Activated naive CD8-positive, alpha-beta T cell treated with anti-CD3 and anti-CD28 coated beads, Interleukin-2, amount 10 ng/mL, durations not matched to agents 7 days and 5 days (primary cell): ENCODE measurements at places on chromosomes 6 and 20. TPM values are rescaled to one million over a fixed set of nuclear protein-coding genes. Genes with fewer than 3 reads are reported as not detected.

DNA sequence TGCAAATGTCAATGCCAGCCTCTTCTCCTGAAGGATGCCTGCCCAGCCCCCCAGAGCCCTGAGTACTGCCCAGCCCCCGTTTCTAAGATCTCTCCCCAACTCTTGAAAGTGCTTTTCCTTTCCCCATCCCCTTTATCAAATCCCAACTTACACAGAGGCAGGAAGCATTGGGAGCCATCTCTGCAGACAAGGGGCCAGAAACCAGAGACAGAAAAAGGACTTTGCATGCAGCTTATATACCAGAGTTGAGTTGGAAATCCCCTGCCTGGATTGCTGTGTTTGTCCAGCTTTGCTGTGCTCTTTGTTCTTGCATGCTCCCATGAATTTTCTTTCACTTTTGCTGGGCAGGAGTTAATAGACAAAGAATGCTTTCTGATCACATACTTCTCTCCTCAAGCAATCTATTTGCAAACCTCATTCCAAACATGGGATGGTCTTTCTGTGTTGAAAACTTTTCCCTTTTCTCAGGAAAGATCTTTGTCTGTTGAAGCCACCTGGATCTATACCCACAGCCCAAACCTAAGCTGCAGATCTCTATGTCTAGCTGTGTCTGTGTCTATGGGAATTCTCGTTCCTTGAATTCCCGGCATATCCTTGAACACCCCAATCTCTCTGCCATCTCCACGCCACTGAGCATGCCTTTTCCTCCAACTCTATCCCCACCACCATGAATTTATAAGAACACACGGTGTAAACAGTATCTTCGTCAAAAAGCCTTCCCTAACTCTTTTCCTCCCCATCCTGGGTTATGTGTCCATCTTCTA lies at the start of gene UBD:
UBD (minus strand) TSS at position 209 of the 764 bp plus-strand sequence; CDS start at position 178, 31 bp downstream.
- H3K27me3 ChIP-seq = peaks cover 38% of the 10 kb centered on the region
- no peaks in the 10 kb centered on the region for H3K36me3 ChIP-seq
- DNase-seq = no peak
- H3K27ac ChIP-seq = no peak within 1 kb of the TSS

- H3K4me1 ChIP-seq = no peaks in the 10 kb centered on the region
- H3K27me3 ChIP-seq = no peaks in the 10 kb centered on the region
- H3K4me3 ChIP-seq = no peak overlapping the region
- H3K27ac ChIP-seq = no peak overlapping the region
Measured at GRCh38 chr6:22716721-22717120, 147.4 kb downstream of the HDGFL1 start.

Gene FAM229B
- 2.3 TPM for total RNA-seq

Gene TCP1
- total RNA-seq = 181 TPM

GRCh38 chr6:39411465-39411864 lies 89.0 kb upstream of the KCNK16 start:
- H3K27ac ChIP-seq = no peak overlapping the region
- no peak for DNase-seq
- no peak overlapping the region for H3K4me3 ChIP-seq
- peaks cover under 1% of the 10 kb centered on the region for H3K4me1 ChIP-seq
- H3K27me3 ChIP-seq = peaks cover 2% of the 10 kb centered on the region

DNA sequence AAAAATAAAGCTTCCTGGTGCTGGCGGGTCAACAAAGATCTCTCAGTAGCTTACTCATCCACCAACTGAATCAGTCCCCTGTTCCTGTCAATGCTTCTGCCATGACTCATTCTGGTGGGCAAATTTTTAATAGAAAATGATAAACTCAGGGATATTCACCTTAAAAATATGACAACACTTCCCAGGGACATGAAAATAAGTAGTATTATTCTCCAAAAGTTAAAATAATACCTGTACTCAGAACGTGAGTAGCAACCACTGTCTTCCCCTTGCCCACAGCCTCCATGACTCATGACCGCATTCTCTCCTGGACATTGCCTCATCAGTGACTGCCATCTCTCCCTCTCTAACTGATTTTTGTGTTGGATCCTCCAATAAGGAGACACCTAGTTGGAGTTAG lies 552.3 kb downstream of the KIF16B start:
- no peak overlapping the region for H3K4me3 ChIP-seq
- H3K27ac ChIP-seq = no peak overlapping the region
- DNase-seq = no peak
- no peaks in the 10 kb centered on the region for H3K27me3 ChIP-seq
- no peaks in the 10 kb centered on the region for H3K4me1 ChIP-seq
